ENCODE measurements at places on chromosomes 6 and 20.

DNA sequence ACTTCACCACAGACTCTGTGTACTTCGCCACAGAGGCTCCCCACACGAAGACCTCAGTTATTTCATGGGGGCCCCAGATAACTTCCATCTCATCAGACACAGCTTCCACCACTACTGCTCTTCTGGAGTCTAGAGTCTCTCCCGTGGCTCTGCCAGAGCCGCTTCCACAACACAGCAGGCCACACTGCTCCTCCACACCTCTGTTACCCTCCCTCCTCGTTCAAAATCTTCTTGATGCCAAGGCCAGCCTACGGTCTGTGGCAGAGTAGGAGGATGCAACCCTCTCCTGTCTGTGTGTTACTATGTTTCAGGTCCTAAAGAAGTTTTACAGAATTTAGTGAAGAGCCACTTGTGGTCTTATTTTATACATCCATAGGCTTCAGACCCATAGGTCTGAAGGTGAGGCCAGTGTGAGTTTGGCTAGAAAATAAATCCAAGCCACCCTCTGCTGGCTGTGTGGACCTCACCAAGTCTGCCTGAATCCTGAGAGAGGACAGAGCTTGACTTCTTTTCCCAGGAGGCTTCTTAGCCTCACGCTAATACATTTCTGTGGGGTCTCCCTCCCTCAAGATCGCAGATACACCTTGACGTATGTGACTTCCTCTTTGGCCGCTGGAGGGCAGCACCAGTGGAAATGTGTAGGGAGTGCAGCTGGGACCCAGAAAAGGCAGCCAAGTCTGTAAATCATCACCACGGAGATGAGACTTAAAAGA is 197.7 kb downstream of the FAXC start:
- DNase-seq, result peak; percentile 1

DNA sequence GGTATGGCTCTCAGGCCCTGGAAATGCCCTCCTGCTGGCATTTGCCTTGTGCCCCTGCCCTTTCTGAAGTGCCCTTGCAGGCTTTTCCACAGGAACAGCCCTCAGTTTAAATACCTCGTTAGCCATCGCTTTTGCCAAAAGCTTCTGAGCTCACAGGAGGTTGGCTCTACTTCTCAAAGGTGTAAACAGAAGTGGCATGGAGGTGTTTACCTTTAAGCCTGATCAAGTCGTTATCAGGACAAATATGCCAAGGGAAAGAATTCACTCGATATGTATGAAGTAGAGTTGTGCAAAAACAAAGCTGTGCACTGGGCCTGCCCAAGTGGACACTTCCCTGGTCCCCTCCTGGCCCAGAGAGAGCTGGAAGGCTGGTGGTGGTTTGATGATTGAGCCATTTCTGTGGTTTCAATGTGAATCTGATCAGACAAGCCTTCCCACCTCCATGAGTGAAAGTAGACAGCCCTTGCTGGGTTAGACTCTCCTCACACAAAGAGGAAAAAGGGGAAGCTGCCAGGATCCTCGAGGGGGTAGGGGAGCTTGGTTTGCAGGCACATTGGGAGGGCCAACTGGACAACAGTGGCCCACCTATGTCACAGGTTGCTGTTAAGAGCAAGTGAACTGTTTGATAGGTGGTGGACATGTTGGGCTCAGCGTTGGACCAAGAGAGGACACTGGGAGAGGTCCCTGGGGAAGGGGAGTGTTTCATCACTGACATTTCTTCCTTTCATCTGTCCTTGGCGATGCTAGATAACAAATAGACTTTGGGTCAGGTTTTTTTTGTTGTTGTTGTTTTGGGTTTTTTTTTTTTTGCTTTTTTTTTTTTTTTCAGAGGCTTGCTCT is 98.7 kb downstream of the ZDHHC14 start:
- no peak for DNase-seq

DNA sequence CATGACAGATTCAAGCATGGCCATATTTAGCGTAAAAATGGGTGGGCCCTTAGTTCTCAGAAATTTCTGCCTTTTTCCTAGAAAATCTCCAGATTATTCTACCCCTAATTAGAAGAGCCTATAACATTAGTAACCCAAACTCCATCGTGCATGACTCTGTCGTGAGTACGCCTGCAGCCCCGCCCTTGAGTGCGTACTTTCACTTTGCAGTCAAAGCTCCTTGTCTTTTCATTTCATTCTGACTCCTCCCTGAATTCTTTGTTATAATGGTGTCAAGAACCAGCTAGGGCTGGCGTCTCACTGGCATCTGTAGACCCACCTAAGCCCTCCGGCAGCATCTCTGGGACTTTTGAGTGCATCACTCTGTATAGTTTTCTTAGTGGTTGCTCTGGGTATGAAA is 61.7 kb upstream of the NOX3 start:
- DNase-seq, result no peak

DNA sequence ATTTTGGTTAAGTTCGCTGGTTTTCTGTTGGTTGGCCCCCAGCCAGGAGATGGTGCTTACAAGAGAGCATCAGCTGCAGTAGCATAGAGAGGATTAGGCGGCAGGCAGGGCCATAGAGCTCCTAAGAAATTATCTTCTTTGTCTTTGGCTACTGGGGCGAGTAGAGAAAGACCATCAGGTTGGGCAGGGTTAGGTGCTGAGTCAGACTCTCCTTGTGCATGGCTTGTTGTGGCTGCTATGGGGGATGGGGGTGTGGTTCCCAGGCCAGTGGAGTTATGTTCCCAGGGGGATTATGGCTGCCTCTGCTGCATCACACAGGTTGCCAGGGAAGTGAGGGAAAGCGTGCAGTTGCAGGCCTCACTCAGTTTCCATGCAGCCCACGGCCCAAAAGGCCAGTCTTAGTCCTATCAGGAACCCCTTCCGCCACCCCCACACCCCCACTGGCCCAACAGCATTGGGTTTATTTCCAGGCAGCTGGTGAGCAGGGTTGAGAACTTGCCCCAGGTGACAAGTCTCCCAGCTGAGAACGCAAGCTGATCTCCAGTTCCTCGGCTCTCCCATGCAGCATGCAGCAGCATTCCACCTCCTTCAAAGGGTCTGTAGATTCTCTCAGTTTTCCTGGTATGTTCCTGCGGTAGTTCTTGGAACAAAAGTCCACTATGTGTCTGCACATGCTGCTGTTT is 243.7 kb downstream of the UTRN start:
- DNase-seq, result no peak

GRCh38 chr20:53322651-53323050 is 271.0 kb downstream of the ZNF217 start:
- DNase-seq, result no peak

- DNase-seq, result no peak
These were observed 75.4 kb downstream of the FILIP1 start for GRCh38 chr6:75418233-75418632.

GRCh38 chr6:41274256-41274655 is 12.2 kb downstream of the TREM1 start:
- DNase-seq, result no peak

DNA sequence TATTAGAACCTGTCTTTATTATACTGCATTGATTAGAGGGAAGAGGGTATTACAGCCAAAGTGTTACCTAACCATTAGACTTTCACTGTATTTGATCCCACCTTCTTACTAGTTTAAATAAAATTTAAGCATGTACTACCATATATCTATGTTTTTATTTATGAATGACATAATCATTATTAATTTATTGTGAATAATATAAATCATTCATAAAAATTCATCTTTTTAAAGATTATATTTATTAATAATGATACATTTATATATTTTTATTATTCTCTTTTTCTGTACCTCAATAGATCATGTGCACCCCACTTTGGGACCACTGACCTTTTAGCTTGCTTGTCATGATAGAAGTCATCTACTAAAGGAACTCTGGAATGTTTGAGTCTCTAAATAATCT is 223.5 kb upstream of the MARCKS start:
- DNase-seq, result no peak

DNA sequence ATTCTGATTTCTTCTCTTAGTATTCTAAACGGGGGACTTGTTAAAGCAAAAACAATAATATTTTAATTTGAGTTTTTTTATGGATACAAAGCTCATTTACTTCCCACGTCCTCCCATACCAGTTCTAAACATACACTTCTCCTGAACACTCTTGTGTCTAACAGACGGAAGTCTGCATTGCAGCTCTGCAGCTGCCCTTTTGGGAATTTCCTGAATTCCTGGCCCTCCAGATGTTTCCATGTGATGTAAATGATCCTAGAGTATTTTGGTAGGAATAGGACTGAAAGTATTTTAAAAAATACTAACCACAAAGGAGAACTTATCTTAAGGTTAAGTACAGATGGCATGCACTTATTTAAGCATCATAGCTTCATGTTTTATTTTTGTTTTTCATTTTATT is 886.7 kb downstream of the TBC1D32 start:
- DNase-seq, result no peak

DNA sequence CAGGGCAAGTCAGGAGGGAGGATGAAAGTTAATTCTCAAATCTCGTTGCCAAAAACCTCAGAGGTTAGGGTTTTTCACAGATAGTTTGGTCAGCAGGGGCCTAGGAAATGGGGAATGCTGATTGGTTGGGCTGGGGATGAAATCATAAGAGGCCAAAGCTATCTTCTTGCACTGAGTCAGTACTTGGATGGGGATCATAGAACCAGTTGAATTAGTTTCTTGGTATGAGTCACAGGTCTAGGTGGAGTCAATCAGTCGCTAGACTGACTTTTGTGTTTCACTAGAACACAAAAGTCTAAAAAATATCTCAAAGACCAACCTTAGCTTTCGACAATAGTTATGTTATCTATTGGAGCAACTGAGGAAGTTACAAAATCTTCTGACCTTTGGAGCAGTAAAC is 368.5 kb downstream of the TBC1D32 start:
- no peak for DNase-seq

- no peak for DNase-seq
These were observed 52.1 kb downstream of the FAXC start for GRCh38 chr6:99297415-99297814.

GRCh38 chr6:110526726-110527125 is 50.3 kb upstream of the SLC22A16 start:
- DNase-seq, result no peak

DNA sequence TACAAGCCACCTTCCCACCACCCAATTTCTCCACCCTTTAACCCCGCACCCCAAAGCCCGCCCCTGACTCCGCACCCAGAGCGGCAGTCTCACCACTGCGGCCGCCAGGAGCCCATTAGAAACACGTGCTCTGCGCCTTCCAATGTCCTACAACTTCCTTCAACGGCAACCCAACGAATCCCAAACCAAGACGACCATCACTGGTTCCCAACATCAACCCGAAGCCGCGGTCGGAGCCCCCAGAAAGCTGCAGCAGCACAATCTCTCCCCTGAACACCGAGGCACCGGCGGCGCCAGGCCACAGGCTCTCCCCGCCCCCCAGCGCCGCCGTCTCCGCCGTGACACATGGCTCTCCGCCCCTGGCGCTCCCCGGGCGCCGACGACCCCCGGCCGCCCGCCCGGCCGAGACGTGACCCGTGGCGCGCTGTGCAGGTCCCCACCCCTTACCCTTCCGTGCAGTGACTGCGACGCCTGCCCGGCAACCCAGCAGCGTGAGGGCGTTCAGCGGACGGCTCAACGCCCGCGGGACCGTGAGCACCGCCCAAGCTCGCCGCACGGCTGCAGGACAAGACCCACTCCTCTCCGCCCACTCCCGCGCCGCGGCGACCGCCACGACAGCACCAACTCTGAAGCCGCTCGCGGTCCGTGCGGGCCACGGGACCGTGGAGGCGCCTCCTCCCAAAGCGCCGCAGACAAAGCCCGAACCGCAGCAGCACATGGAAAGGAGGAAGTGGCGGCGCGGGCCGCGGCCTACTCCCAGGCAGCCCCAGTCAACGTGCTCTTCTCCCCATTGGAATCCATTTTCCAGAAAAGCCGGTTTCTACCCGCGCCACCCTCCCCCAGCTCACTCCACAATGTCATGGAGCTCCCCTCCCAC is 551 bp downstream of the SYNCRIP start:
- DNase-seq, result no peak
